ENCODE measurements at places on chromosomes 2 and 18.

DNA sequence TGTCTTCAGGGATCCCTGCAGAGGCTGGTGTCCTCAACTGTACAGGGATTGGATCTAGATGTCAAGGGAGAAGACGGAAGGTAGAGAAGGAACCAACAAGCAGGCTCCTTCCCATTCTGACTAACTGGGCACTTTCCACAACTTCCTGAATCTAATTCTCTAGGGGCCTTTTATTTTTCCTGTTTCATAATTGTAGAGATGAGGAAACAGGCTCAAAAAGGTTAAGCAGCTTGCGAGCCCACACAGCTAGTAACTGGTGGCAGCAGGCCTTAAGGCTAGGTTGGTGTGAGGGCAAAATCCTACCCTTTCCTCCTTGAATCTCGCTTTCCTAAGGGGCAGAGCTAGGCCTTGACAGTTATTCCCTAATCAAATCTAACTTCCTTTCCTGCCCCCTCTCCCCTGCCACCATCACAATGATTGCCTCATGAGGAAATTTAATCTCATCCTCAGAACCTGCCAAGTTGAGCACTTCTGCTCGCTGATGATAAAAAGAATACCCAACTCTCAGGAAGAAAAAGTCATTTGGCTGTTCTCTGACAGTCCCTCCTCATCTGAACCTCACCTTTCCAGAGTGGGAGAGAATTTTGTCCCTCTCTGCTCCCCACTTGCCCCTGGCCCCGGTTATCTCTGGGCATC lies 35.7 kb upstream of the POLE4 start:
- no peaks in the 10 kb centered on the region for H3K36me3 ChIP-seq
- no peaks in the 10 kb centered on the region for H3K4me1 ChIP-seq
- peaks cover 11% of the 10 kb centered on the region for H3K27me3 ChIP-seq
- H3K27ac ChIP-seq: no peak overlapping the region
- no peak overlapping the region for H3K4me3 ChIP-seq
- DNase-seq: no peak

GRCh38 chr18:46676182-46676835 lies 19.3 kb upstream of the LOXHD1 start:
- no peak overlapping the region for H3K27ac ChIP-seq
- H3K4me3 ChIP-seq: no peak overlapping the region
- peaks cover 9% of the 10 kb centered on the region for H3K4me1 ChIP-seq

DNA sequence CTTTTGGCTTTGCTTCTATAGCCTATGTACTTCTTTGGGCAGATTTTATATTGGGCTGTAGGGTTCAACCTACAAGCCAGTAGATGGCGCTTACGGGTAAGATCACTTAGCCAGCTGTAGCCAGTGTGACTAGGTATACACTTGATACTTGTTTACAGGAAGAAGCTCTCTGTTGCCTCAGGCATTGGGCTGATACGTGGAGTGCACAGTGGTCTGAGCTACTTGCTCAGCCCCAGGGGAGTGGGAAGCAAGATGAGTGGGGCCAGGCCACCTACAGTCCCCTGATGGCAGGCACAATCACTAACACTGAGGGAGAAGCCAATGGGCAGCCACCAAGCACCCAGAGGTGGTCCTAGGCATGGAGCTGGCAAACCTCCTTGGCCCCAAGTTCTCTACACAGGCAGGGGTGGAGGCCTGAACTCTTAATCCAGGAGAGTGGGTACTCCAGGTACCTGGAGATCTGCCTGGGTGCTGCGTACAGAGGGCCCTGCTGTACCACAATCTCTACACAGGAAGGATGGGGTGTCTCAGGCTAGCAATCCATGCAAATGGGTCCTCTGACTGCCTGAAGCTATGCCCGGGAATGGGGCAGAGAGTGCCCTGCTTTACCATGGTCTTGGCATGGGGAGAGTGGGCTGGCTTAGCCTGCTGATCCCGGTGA lies 122.2 kb downstream of the NCOA1 start:
- H3K27ac ChIP-seq: peak overlapping the region; percentile 76
- no peaks in the 10 kb centered on the region for H3K36me3 ChIP-seq
- H3K4me3 ChIP-seq: no peak overlapping the region
- H3K4me1 ChIP-seq: peaks cover 12% of the 10 kb centered on the region
- DNase-seq: peak; percentile 30
- H3K27me3 ChIP-seq: no peaks in the 10 kb centered on the region

GRCh38 chr2:120456867-120457266 lies 110.9 kb downstream of the INHBB start:
- H3K27me3 ChIP-seq: no peaks in the 10 kb centered on the region
- H3K36me3 ChIP-seq: no peaks in the 10 kb centered on the region
- no peak overlapping the region for H3K4me3 ChIP-seq
- H3K4me1 ChIP-seq: no peaks in the 10 kb centered on the region
- no peak for DNase-seq

GRCh38 chr18:35526495-35527059 lies 28.8 kb upstream of the INO80C start:
- H3K4me3 ChIP-seq: no peak overlapping the region
- H3K36me3 ChIP-seq: no peaks in the 10 kb centered on the region
- DNase-seq: no peak
- H3K27ac ChIP-seq: no peak overlapping the region

Data from activated T-helper 2 cell treated with anti-CD3 and anti-CD28 coated beads, Interferon-gamma antibody, Interleukin-2, Interleukin-4, amounts not matched to agents 10 μg/mL and 5 μg/mL and 100 μg/mL, durations not matched to agents 14 hours and 24 hours and 36 hours (primary cell).